ENCODE measurements at places on chromosomes 2 and 18. TPM values are rescaled to one million over a fixed set of nuclear protein-coding genes. Genes with fewer than 3 reads are reported as not detected.

LBX2 gene
- total RNA-seq: 1.2 TPM

SP9 gene
- total RNA-seq: not detected

ZC3H6 gene
- 1.1 TPM for total RNA-seq

RAB6C gene
- total RNA-seq: not detected

KCNIP3 gene
- 1.2 TPM for total RNA-seq

ACVR1C gene
- 0.30 TPM for total RNA-seq

MCM6 gene
- 15.6 TPM for total RNA-seq
